ENCODE measurements at places on chromosomes 3 and 15. TPM values are rescaled to one million over a fixed set of nuclear protein-coding genes. Genes with fewer than 3 reads are reported as not detected.

SAMMSON gene
- total RNA-seq = 0.12 TPM

ARNT2 gene
- total RNA-seq = 12.2 TPM

MAGEL2 gene
- 0.18 TPM for total RNA-seq

SLC24A5 gene
- not detected for total RNA-seq

GOLGA6L10 gene
- total RNA-seq = 2.6 TPM

CP gene
- 143 TPM for total RNA-seq

XIRP1 gene
- 0.67 TPM for total RNA-seq

ATP13A5 gene
- 1.1 TPM for total RNA-seq

HIGD2B gene
- total RNA-seq = not detected

CLDN18 gene
- total RNA-seq = 316 TPM

IL17RB gene
- 0.88 TPM for total RNA-seq

CELF6 gene
- total RNA-seq = 2.1 TPM

GOLGA6L24 gene
- total RNA-seq = not detected
